Kidney tubule cell (primary cell): ENCODE measurements at places on chromosomes 4 and X.

DNA sequence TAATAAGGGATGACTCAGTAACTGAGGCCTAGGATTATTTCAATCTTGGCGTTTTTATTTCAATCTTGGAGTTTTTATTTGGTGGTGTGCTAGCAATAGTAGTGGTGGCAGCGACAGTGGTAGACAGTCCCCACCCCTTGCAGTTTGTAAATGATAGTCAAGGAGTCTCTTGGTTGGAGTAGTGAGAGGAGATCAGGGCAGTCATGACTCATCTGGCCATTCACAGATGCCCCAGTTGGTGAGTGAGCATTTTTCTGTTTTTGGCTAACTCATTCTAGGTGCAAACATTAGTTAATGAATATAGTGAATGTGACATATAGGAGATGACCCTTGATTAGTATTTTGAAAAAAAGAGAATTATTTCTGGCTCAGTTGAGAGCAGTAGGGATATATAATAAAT lies 93.5 kb upstream of the ADAD1 start:
- peak; percentile 61 for DNase-seq

GRCh38 chr4:63618883-63619718 lies 790.1 kb downstream of the TECRL start:
- peak; percentile 9 for DNase-seq

DNA sequence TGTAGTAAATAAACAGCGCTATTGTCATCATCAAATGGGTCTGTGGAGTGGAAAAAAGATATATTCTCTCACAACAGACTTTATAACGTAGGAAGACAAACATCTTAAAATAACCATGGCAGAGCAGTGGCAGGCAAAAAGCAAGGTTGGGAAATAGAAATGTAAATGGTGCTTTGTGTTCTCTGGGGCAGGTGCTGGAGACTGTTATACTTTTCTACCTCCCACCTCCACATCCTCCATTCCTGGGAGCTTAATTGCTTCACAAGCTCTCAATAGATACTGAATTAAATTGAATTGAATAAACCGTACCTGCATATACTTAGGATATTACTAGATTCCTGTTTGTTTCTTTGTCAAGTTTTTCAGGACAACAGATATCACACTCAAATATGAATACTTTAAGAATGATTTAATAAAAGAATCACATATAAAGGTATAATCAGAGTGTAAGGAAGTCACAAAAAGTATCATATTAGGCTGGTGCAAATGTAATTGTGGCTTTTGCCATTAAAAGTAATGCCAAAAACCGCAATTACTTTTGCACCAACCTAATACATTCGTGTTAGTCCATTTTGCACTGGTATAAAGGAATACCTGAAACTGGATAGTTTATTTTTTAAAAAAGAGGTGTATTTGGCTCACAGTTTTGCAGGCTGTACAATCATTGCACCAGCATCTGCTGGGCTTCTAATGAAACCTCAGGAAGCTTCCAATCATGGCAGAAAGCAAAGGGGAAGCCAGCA lies 367.3 kb downstream of the GRIA2 start:
- no peak for DNase-seq

GRCh38 chrX:137342969-137343368 lies 223.0 kb upstream of the ZIC3 start:
- DNase-seq = no peak

GRCh38 chr4:176758731-176759130 lies 34.0 kb downstream of the VEGFC start:
- DNase-seq = no peak

GRCh38 chrX:21907260-21907659 lies 33.2 kb upstream of the SMS start:
- DNase-seq = no peak

DNA sequence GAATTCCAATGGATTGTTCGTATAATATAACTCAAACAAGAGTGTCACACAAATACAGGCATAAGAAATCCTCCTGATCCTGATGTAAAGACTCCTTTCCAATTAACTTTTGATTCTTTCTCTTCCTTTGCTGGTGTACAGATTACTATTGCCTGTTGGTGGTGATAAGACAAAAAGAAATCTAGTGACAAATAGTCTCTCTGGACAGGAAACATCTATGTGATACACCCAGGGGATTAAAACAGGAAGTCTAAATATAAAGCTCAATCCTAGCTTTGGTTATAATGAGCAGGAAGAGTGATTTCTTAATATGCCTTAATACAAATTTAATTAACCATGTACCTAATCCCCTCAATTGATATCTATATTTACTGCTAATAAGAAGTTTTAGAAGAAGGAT lies 45.1 kb downstream of the ARHGEF6 start:
- no peak for DNase-seq

DNA sequence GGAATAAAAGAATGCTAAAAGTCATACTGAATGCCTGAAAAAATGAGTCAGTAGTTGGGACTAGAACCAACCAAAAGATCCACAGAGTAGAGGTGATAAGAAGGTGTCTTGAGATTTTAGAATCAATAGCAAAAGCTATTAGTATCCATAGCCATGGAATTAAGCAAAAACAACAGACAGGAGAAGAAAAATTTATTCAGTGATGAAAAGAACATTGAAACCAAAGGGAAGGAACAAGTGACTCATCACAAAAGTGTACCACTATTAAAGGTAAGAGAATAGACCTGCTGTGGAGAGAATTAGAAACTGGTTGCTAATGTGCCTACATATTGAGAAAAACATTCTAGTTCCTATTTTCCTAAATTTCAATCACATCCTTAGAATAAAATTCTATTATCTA lies 182.0 kb upstream of the NEIL3 start:
- peak; percentile 8 for DNase-seq

DNA sequence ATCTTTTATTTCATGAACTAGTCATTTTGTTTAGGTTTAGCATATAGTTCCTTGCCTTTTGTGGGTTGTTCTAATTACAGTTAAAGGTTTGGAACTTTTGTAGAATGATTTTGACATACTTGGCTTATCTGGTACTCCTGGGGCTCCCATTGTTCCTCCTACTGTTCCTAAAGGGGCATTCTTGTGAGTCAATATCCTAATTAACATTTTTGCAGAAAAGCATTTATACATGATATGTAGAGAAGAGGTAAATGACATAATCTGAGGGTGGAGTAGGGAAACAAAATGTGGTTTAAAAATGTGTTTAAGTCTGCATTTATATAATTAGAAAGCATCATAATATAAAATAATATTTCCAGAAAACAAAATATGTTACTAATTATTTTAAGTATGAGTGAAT lies 529.2 kb downstream of the FAT4 start:
- no peak for DNase-seq

GRCh38 chr4:113874480-113874879 lies 105.0 kb downstream of the ARSJ start:
- DNase-seq = no peak

DNA sequence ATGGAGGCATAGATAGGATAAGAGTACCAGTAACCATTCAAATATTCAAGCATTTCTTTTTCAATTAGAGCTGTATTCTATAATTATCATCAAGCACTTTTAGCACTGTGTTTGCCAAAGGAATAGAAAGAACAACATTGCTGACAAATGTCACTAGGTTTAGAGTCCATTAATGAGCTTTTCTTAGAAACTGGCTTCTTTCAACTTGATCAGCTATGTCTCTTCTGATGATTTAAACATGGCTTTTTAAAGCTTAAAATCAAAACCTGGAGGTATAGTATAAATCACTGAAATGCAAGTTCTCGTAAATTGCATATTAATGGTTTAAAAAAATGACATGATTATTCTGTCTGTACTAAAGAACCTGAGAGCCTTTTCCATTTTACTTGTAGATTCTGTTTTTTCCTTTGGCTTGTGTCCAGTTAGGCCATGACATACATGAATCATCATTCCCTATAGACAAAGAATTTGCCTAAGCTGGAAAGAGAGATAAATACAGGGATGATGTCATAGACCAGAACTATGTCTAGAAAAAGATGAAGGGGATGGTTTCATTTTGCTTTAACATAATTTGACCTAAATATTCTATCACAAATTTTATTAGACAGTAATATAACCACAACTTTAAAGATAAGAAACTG lies 340.1 kb upstream of the CTSO start:
- DNase-seq = peak; percentile 73

DNA sequence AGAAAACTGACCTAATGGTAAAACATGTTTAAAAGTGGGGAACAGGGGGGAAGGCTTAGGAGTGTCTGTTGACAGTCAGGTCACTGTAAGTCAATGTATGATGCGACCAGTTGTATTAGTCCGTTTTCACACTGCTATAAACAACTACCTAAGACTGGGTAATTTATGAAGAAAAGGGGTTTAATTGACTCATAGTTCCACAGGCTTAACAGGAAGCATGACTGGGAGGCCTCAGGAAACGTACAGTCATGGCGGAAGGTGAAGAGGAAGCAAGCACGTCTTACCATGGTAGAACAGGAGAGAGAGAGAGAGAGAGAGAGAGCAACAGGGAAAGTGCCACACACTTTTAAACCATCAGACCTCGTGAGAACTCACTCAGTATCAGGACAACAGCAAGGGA lies 13.0 kb upstream of the PLAC1 start:
- peak; percentile 37 for DNase-seq

- no peak for DNase-seq
Measured at GRCh38 chrX:10243106-10243505, 86.3 kb downstream of the CLCN4 start.

- no peak for DNase-seq
Measured at GRCh38 chr4:154492288-154492687, 689 bp upstream of the DCHS2 start.

DNA sequence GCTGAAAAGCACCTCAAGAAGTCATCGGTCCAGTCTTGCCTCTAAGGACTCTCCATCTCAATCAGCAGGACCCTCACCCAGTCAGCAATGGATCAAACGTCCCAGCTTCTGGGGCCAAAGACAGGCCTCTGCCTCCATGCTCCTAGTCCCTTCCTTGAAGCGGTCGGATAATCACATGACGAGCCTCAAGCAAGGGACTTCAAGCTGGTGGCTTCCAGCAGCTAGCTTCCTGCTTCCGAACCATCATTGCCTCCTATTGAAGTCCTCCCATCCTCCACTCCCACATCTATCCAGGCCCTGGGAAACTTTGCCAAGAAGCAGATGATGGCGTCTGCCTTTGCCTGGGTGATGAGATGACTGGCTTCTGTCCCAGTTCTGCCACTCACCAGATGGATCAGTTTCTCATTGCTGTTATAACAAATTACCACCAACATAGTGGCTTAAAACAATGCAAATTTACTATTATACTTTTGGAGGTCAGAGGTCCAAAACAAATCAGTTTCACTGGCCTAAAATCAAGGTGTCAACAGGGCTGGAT lies 135.2 kb upstream of the MAMLD1 start:
- DNase-seq = no peak

- peak; percentile 63 for DNase-seq
Measured at GRCh38 chr4:85861064-85861765, 386.3 kb downstream of the ARHGAP24 start.

DNA sequence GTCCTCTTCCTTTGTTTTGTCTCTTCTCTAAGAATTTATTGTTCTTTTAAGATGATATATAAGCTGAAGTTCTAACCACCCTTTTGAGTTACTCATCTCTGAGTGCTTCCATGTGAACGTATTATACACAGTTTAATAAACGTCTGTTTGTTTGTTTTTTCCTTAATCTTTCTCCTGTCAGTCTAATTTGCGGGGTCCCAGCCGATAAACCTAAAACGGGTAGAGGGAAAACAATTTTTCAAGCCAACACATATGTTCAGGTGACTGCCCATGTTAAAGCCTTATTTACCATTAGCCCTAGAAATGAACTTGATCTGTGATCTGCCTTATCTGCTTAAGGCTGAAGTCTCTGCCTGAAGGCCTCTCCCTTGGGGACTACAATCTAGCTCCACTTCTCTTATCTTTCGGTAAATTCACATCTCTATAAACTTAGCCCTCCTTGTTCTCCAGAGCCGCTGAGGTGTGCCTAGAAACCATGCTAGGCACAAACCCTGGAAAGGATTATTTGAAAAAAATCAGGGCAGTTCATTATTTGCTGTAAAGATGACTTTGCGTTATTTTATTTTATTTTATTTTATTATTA lies 158.8 kb downstream of the CAMK2D start:
- DNase-seq = no peak

GRCh38 chr4:65600656-65601055 lies 69.6 kb downstream of the EPHA5 start:
- DNase-seq = no peak

DNA sequence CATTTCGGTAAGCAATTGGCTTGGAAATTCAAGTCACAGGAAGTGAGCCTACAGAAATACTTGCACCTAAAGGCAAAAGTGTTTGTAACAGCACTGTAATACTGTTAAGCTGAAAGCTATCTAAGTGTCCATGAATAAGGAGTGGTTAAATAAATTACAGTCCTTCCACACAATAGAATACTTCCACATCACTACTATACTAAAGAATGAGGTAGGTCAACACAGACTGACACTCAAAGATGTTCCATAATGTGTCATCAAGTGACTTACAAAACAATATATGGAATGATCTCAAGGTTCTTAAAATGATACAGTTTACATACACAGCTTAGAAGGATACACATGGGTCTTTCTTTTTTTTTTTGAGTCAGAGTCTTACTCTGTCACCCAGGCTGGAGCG lies 27.0 kb downstream of the SLC10A6 start:
- DNase-seq = no peak

DNA sequence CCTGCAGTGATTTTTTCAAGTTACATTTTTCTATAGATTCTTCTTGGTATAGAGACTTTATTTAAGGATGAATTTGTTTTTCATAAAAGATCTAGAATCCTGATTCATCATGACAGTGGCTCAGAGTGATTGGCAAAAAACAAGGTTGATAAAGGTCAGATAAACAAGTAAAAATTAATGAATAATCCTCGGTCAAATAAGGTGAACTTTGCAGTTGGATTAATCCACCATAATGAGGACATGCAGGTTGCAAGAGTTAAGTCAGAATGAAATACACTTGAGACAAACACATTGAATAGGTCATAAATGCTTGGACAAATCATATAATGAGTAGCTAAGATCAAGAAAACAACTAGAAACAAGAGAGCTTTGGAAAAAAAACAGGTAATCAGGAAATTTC lies 22.9 kb upstream of the UGT2B7 start:
- no peak for DNase-seq

DNA sequence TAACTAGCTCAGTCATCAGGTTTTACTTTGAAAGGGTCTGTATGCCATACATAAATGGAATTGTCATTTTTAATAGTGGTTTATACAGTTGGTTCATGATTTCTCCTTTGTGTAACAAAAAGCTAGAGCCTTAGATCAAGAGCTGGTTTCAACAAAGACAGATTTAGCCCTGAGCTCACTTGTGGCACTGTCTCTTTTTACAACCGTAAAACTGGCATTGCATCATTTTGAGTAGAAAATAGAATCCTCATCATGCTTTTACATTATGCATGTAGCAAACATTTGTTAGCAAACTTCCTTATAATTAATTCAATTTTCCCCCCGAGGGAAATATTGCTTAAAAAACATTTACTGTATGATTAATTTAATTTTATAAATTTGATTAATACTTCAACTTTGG lies 1871.5 kb downstream of the ARAP2 start:
- DNase-seq = no peak

DNA sequence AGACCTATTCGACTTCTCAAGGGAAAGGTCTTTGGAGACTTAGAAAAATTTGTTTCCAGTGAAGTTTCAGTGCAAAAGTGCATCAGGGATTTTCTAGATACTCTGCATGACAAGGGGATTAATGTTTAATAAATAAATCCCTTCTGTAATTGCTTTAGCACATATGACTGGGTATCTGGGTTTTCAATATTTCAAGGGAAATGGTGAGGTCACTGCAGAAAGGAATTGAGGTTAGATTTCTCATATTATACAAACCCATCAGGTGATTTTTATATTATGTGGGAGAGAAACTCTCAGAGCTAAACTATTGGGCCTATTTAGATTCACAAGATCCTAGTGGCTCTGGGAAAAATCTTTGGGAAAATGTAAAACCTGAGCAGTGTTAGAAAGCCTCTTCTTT lies 48.3 kb upstream of the SLC4A4 start:
- no peak for DNase-seq
